NCI-H1092 treated with DMSO at 0.1 percent for 48 hours (cell line): ENCODE measurements at places on chromosomes 4 and X.

- no peak for DNase-seq
Observed at GRCh38 chr4:9893329-9894108, 112.1 kb downstream of the DRD5 start.

- DNase-seq = no peak
Observed at GRCh38 chr4:79249881-79250503, 75.9 kb downstream of the NAA11 start.

- DNase-seq = no peak
Observed at GRCh38 chr4:176540814-176541213, 221.0 kb downstream of the SPCS3 start.

DNA sequence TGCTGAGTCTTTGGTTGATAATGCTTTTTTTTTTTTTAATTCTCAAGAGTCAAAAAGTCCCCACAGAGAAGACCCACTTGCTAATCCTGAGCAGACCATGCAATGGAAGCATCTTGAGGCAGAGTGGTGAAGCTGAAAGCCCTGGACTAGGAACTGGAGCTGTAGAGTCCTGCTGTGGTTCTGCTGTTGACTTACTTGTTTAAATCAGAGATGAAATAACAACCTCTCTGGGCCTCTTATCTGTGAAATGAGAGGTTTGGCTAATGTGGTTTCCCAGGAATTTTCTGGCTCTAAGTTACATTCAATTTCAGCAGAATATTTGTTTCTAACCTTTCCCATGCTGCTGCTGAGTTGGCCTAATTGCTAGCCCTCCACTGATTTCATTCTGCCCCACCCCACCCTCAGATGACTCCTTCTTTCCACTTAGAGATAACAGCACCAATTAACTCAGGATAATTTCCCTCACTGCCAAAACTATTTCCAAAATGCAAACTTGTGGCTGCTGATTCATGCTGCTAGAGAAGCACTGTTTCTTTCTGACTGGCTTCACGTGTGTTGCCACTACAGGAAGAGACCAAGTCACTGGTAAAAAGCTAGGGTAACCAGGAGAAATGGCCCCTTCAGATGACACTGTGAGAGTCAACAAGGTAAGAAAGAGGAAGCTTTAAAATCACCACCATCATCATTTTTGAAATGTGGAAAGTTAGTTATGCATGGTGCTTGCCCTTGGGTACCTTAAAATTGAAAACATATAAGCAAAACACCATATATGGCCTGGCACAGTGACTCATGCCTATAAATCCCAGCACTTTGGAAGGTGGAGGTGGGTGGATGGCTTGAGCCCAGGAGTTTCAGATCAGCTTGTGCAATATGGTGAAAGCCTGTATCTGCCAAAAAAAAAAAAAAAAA, 326.4 kb downstream of the DCHS2 start:
- DNase-seq = no peak

DNA sequence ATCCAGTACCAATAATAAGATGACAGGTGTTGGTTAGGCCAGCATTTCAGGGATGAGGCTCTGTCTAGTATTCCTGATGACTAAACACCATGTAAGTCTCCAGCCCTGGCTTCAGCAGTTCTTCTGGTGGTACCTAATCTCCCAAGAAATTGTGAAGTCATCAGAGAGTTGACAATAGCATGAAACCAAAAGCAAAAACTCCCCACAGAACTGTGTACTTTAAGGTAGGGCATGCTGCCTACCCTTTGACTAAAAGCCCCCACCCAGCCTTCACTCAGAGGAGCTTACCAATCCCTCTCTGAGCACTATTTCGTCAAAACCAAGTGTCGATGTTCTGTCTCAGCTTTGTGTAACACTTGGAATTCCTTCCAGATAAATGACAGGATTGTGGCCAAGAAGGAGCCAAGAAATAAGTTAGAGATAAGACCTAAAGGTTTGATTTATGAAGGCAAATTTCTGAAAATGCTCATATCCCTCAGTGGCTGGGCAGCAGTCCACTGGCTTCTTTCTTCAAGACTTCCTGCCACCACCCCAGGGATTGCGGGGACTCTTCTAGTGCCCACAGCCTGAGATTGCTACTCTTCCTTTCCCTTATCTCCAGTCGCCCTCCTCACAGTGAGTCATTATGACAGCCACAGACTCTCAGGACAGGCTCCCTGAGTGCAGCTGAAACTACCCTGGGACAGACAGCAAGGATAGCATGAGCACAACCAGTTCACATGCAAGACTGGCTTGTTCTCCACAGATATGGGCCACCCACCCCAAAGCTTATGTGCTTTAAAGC, 67.3 kb upstream of the LHFPL1 start:
- DNase-seq = no peak

DNA sequence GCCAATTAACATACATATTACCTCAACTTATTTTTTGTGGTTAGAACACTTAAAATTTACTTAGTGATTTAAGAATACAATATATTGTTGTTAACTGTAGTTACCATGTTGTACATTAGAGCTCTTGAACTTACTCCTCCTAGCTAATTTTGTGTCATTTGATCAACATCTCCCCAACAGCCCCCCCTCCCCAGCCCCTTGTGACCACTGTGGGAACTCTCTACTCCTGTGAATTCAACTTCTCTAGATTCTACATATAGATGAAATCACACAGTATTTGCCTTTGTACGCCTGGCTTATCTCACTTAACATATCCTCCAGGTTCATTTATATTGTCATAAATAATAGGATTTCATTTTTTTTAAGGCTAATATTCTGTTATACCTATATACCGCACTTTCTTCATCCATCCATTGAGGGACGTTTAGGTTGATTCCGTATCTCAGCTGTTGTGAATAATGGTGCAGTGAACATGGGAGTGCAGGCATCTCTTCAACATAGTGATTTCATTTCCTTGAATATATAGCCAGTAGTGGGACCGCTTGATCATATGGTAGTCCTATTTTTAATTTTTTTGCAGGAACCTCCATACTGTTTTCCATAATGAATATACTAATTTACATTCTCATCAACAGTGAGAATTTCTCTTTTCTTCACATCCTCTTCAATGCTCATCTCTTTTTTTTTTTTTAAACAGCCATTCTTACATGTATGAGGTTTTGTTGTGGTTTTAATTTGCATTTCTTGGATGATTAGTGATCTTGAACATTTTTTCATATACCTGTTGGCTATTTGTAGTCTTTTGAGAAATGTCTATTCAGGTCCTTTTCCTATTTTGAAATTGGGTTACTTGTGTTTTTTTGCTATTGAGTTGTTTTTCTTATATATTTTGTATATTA, 66.8 kb downstream of the RAPGEF2 start:
- DNase-seq = no peak

GRCh38 chr4:5631352-5632065, 76.8 kb downstream of the EVC2 start:
- DNase-seq = no peak

DNA sequence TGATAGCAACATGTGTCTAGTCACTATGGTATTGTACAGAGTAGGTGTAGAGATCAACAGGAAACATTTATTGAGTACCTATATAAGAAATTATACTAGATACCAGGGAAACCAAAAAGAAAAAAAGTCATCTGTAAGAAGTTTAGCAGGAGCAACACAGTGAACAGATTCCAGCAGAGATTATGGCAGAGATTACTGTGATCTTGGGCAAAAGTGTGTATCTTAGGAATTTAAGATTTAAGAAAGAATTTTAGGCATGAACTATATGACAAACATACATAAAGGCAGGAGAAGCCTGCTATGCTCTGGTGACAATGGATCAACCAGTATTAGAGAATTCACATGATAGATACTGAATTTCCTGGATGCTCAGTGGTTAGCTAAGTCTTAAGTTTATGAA, 37.9 kb downstream of the SNCA start:
- no peak for DNase-seq

GRCh38 chr4:103060453-103061148, 16.0 kb downstream of the SLC9B2 start:
- DNase-seq = no peak

DNA sequence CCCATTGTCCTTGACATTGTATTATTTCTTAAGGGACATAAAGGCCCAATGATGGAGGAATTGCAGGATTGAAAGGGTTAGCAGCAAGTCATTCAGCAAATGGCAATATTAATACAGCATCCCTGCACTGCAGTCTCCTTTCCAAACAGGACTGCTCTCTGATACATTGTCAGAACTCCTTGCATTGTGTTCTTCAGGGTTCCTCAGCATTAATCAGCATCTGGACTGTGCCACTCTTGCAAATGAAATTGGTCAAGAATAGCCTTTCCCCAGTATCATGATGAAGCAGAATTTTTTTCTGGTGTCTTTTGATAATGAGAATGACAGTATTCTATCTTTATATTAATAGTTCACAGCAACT, 272.6 kb upstream of the HAND2 start:
- DNase-seq = no peak

DNA sequence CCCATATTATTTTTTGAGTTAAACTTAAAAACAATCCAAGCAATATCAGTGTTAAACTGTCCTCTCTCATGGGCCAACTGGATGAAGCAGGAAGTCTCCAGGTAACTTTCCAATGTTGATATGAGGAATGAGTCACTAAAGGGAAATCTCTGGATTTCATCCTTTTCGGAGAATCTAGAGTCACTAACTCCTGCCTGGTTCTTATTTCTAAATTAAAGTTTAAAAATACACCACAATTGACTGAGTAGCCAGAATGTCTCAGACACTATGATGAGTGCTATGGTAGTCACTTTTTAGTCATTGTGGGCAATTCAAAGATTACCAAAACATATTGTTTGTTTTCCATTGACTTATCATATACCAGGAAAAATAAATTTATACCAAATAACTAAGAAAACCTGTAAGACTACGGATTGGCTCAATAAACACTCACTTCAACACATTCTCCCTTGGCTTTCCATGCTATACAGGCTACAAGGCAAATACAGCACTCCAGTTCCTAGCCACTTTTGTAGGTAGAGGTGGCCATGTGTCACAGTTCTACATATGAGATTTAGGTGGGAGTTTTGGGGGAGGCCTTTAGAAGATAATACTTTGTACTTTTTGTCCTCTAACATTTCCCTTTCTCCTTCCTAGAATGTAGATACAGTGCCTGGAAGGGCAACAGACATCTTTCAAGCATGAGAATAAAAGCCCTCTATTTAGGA, 8.6 kb downstream of the SLC9B2 start:
- no peak for DNase-seq

- DNase-seq = no peak
Observed at GRCh38 chr4:137267024-137267423, 265.3 kb downstream of the PCDH18 start.

GRCh38 chr4:103076747-103077347, at the start of gene SLC9B2:
SLC9B2 (minus strand) TSS chr4:103076761; CDS start chr4:103067550, 9,211 bp downstream.
- DNase-seq = peak; percentile 82

DNA sequence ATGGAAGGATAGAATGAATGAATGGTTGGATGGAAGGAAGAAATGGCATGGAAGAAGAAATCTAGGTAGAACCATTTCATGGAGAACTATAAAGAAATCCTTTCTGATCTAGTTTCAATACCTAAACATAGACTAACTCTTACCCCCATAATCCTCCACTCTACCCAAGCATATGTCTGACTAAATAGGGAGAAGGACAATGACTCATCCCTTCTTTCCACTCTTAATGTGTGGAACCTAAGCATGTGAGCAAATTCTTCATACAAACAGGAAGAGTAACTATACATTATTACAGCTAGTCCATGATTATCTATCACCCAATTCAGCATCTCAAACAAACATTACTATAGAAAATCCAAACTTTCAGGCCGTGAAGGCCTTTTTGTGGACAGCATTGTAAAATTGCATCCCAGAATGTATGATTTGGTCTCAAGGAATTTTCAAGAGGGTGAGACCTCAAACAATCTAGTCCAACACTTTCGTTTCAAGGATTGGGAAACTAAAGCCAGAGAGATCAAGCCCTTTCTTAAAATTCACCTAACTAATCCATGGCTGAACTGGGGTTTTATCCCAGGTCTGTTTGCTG, 11.2 kb downstream of the C1QTNF7 start:
- DNase-seq = no peak

DNA sequence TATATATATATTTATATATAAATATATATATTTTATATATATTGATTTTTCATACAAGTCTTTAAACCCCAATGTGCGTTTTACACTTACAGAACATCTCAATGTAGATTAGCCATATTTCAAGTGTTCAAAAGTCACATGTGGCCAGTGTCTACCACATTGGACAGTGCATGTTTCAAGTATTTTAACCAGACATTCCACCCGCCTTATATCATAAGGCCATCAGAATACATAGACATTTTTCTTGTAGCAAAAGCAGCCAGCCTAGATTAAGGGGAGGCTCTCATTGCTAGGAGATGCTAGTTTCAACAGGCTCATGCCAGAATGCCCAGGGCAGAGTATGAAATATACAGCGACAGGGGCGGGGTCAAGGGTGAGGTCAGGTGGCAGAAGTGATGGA, 202.0 kb downstream of the NR3C2 start:
- DNase-seq = no peak

DNA sequence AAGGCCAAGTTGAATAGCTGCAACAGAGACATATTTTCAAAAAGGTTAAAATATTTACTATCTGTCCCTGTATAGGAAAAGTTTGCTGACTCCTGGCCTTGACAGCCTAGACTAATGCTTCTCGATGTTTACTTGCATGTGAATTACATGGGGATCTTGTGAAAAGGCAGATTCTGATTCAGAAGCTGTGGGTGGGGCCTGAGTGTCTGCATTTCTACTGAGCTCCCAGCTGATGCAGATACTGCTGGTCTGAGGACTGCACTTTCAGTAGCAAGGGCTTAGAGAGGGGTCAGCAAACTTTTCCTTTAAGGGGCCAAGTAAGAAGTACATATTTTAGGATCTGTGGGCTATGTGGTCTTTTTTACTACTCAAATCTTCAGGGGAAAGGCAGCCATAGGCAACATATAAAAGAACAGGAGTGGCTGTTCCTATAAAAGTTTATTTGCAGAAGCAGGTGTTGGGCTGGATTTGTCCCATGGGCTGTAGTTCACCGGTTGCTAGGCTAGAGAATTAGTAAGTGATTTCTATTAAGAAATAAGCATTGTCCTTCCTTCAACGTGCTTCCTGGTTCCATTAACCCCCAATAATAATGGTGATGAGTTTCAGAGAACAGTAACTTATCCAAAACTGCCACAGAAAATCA, 97.2 kb upstream of the PDE5A start:
- DNase-seq = no peak

GRCh38 chrX:698206-698605, 67.6 kb downstream of the SHOX start:
- DNase-seq = no peak

DNA sequence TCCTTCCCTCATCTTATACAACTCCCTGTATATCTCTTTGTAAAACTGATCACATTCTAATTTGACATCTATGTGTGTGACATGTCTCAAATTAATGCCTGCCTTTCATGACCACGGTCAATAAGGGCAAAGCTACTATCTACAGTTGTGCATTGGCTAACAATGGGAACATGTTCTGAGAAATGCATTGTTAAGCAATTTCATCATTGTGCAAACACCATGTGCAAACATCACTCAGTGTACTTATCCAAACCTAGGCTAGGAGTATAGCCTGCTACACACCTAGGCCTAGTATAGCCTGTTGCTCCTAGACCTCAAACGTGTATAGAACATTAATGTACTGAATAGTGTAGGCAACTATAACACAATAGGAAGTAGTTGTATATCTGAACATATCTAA, 95.0 kb downstream of the BANK1 start:
- DNase-seq = no peak

- DNase-seq = no peak
Observed at GRCh38 chr4:94582517-94582916, 130.8 kb downstream of the PDLIM5 start.
